ENCODE measurements at places on chromosomes 13 and 19. TPM values are rescaled to one million over a fixed set of nuclear protein-coding genes. Genes with fewer than 3 reads are reported as not detected.

DNA sequence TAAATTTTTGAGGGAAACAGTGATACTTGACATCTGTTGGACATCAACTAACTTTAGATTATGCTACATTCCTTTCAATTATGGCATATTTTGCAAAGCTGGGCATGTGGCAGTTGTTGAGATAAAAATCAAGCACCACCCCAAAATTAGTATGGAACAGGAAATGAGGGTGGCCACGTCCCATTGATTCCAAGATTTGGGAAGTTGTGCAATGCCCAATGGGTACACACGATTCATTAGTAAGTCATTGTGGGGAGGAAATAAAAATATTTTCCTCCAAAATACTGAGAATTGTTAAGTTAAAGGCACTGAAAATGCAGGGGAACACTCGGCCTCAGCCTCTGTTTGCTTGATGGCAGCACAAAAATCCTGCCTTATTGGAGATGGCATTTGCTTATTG, 7.6 kb downstream of the ERICH6B start:
- no peak for DNase-seq

GRCh38 chr19:13195678-13196077, 45.5 kb downstream of the IER2 start:
- no peak for DNase-seq

DNA sequence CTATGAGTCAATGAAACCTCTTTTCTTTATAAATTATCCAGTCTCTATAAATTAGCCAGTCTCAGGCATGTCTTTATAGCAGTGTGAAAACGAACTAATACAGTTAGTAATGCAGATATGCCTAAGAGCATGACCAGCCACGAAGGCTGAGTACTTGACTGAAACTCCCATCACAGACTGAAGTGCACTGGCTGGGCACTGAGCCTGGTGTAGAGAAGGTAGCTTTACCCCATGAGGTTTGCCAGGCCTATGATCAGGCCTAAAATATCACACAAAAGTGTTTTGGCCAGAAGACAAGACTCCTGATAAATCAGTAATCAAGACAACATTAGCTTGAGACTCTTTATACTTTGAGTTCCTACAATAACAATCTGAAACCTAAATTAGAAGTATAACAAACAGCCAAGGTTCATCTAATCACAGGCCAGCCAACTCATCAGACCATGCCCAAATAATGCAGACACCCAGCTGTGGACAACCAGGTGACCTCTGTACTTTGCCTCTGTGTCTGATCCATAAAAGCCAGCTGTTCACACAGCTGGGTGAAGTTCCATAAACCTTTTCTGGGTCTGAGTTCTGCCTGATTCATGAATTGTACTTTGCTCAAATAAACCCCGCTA, 771.8 kb upstream of the SLITRK1 start:
- no peak for DNase-seq

DNA sequence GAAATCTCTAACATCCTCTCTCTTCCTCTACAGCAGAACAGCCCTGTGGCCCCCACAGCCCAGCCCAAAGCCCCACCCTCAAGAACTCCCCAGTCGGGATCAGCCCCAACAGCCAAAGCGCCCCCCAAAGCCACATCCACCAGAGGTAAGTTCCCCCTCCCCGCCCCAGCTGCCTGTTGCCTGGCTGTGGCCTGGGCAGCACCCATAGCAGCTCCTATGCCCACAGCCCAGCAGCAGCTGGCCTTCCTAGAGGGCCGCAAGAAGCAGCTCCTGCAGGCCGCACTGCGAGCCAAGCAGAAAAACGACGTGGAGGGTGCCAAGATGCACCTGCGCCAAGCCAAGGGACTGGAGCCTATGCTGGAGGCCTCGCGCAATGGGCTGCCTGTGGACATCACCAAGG, 14.5 kb downstream of the CC2D1A start:
- no peak for DNase-seq

GRCh38 chr13:40401911-40402776, 264.3 kb downstream of the FOXO1 start:
- DNase-seq = peak; percentile 78

GRCh38 chr19:9070066-9070465, 16.8 kb upstream of the OR1M1 start:
- no peak for DNase-seq

- no peak for DNase-seq
Observed at GRCh38 chr13:95385373-95385772, 84.1 kb upstream of the ABCC4 start.

- no peak for DNase-seq
Observed at GRCh38 chr13:49533011-49533410, 37.3 kb downstream of the PHF11 start.

- no peak for DNase-seq
Observed at GRCh38 chr19:18815673-18816072, 16.1 kb upstream of the UPF1 start.

- DNase-seq = no peak
Observed at GRCh38 chr13:20988033-20988908, 73.1 kb downstream of the LATS2 start.

DNA sequence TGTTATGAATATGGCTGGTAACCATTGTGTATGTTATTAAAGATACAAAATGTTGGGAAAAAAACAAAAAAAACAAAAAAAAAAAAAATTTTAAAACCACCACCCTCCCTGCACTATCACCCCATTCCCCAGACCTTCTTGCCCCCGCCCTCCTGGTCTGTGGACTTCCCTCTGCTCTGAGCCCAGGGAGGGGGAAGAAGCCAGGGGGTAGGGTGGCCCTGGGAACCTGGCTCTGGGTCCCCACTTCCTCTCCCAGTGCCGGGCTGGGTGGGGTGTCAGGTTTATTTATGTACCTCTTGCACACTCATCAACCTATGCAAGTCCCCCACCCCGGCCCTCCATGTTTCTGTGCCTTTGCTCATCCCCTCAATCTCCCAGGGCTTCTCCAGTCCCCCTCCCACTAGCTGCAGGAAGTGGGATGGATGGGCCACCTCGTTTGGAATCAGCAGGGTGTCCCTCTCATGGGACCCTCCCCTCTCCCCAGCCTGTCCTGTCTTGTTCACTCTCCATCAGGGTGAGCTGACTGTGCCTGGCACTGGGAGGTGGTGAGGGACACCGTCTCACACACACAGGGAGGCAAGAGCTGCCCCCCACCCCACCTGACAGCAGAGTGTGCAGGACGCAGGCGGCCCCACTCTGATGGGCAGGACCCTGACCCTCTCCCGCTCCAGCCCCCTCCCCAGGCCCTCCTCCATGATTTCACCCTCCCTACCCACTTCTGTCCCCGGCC, 5.9 kb downstream of the PAF1 start:
- no peak for DNase-seq

- DNase-seq = peak; percentile 85
Observed at GRCh38 chr13:110412132-110412914, 105.2 kb downstream of the COL4A2 start.

DNA sequence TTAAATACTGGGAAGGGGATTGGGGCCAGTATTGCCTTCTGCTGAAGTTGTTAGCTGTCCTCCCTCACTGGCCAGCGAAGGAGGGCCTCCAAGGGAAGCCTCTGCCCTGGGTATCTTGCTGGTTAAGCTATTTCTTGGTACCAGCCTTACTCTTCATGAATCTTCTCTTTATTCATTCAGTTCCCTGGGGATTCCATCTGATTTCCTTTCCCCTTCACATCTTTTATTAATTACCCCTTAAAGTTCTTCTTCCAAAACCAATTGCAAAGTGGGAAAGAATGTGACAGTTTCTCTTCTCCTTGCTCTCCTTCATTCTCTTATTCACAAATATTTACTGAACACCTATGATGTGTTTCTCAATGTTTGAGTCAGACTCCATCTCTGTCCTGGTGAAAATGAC, 36.7 kb upstream of the STK24 start:
- no peak for DNase-seq

GRCh38 chr13:75458696-75459422, 23.1 kb downstream of the TBC1D4 start:
- no peak for DNase-seq

GRCh38 chr19:1705367-1705766, 47.9 kb upstream of the ONECUT3 start:
- no peak for DNase-seq

- no peak for DNase-seq
Observed at GRCh38 chr19:1837625-1838105, 10.6 kb downstream of the REXO1 start.

DNA sequence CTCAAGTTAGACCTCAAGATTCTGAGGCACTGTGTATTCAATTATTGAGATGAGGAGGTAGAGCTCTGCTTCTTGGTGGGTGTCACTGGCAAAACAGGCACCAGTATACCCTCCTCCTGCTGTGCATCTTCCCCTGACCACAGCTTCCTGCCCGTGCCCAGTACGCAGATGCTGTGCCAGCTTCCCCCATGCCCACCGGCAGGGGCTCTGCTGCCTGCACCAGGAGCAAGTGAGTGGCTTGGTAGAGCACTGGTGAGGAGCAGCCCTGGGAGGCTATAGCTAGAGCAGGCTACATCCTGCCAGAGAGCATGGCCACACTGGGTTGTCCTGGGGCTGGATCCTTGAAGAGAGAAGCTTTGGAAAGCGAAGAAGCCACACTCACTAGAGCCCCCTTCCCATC, 21.0 kb upstream of the RNF17 start:
- DNase-seq = no peak

- no peak for DNase-seq
Observed at GRCh38 chr13:93861818-93862217, 617.7 kb downstream of the DCT start.

The KL gene
- 0.41 TPM for total RNA-seq

The TMEM145 gene
- not detected for total RNA-seq

The ATP13A1 gene
- total RNA-seq = 191 TPM

The CGB1 gene
- total RNA-seq = not detected

The CEBPA gene
- total RNA-seq = 0.10 TPM

The FREM2 gene
- under 0.01 TPM for total RNA-seq

The PTGER1 gene
- 0.15 TPM for total RNA-seq

The SWSAP1 gene
- 4.1 TPM for total RNA-seq

The FSD1 gene
- 20.9 TPM for total RNA-seq

The ADM5 gene
- total RNA-seq = 1.5 TPM

The BBC3 gene
- 45.6 TPM for total RNA-seq

The RNF17 gene
- total RNA-seq = 0.58 TPM

The TTYH1 gene
- total RNA-seq = not detected

The SIGLEC9 gene
- not detected for total RNA-seq

The KLF1 gene
- total RNA-seq = not detected

Measured in glomerular endothelial cell (primary cell).